Stimulated activated CD8-positive, alpha-beta memory T cell treated with anti-CD3 and anti-CD28 coated beads, Interleukin-4, amount 100 ng/mL, for 1 hour (primary cell): ENCODE measurements at places on chromosomes 12 and 14.

DNA sequence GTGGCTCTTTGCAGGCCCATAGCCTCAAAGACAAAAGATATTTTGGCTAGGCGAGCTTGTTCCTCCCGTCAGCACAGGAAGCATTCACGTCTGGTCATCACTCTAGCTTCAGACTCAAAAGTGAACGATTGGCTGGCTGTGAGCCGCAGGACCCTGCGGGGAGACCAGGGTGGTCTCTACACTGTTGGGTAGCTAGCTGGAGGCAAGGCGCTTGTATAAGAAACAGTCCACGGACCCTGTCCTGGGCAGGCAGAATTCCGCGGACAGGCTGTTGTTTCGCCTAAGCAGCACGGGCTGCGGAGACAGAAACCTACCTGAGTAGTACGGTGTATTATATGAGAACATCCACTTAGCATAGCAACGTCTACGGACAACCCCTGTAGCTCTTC is 29.6 kb downstream of the WBP11 start:
- DNase-seq = peak; percentile 10

DNA sequence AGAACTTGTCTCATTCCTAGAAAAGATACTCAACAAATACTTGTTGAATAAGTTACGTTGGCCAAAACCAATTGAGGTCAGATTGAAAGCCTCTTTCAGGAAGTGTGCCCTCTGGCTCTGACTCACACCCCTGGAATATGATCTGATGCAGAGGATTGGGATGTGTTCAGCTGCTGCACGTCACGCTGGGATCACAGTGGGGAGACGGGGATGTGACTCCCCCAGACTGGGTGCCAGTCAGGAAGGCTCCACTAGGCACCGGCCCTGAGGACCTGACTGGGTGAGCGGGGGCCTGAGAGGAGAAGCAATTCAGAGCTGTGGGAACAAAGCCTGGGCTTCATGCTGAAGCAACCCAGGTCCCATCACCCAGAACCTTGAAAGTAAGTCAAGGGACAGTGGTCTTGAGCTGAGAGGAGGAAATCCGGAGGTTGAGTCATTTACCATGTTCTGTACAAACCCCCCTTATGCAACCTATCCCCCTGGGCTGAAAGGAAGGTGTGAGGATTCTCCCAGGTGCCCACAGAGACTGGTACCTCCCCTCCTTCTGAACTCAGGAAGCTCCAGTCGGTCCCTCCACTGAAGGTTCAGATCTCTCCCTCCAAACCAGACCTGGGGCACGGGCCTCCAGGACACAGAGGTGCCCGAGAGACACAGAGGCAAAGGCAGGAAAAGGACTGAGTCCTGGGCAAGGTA is 3.9 kb downstream of the CEBPE start:
- DNase-seq = no peak

GRCh38 chr14:85471156-85471555 is 58.8 kb upstream of the FLRT2 start:
- no peak for DNase-seq

- no peak for DNase-seq
Measured at GRCh38 chr12:2108166-2108565, 55.4 kb downstream of the CACNA1C start.

GRCh38 chr14:55102141-55102621 is 26.9 kb upstream of the LGALS3 start:
- no peak for DNase-seq
